ENCODE measurements at places on chromosomes 6 and 20. TPM values are rescaled to one million over a fixed set of nuclear protein-coding genes. Genes with fewer than 3 reads are reported as not detected.

The SAMD3 gene
- total RNA-seq: 3.6 TPM

The SPATA2 gene
- 8.2 TPM for total RNA-seq

The SIRPD gene
- total RNA-seq: not detected

The PLA2G7 gene
- total RNA-seq: 5.9 TPM

The LY6G6F gene
- total RNA-seq: not detected

The ULBP1 gene
- total RNA-seq: not detected

The TGM3 gene
- total RNA-seq: not detected

The KIF25 gene
- 1.6 TPM for total RNA-seq

The UTRN gene
- 594 TPM for total RNA-seq

Data from sciatic nerve (tissue), 2 donors.